ENCODE measurements at places on chromosomes 12 and 14. TPM values are rescaled to one million over a fixed set of nuclear protein-coding genes. Genes with fewer than 3 reads are reported as not detected.

The OAS1 gene
- 138 TPM for total RNA-seq

The TGFB3 gene
- 3.3 TPM for total RNA-seq

The KCNMB4 gene
- 1.4 TPM for total RNA-seq

The CELA1 gene
- total RNA-seq: not detected

The KCNC2 gene
- not detected for total RNA-seq

The ARHGEF25 gene
- total RNA-seq: 1.4 TPM

The GLT1D1 gene
- not detected for total RNA-seq

The IAPP gene
- total RNA-seq: not detected

The AMN gene
- total RNA-seq: 2.9 TPM

The POTEM gene
- total RNA-seq: not detected

The BATF gene
- 31.3 TPM for total RNA-seq

The KRT71 gene
- total RNA-seq: not detected

The MIP gene
- total RNA-seq: not detected

The GPRC5D gene
- not detected for total RNA-seq

The SLC7A8 gene
- total RNA-seq: 3.1 TPM

The ARMH4 gene
- not detected for total RNA-seq

The LRRK2 gene
- 0.40 TPM for total RNA-seq

The SAMD15 gene
- total RNA-seq: not detected

The KRT6C gene
- not detected for total RNA-seq

The SOAT2 gene
- 10.4 TPM for total RNA-seq

The ZBTB25 gene
- total RNA-seq: 51.2 TPM

The ATL1 gene
- 1.5 TPM for total RNA-seq

The TC2N gene
- 163 TPM for total RNA-seq

The PXMP2 gene
- 26.6 TPM for total RNA-seq

The TDRD9 gene
- total RNA-seq: 0.33 TPM

The ADAM21 gene
- not detected for total RNA-seq

The MYF5 gene
- total RNA-seq: not detected

The ALDH1L2 gene
- 1.2 TPM for total RNA-seq

The HOXC9 gene
- total RNA-seq: not detected

The ALX1 gene
- total RNA-seq: not detected

The HOXC12 gene
- total RNA-seq: not detected

The YARS2 gene
- total RNA-seq: 15.9 TPM

The SLC25A47 gene
- not detected for total RNA-seq

The UNG gene
- total RNA-seq: 54.7 TPM

The PCNX4 gene
- 34.4 TPM for total RNA-seq

The KLRC1 gene
- 7.8 TPM for total RNA-seq

The MANSC4 gene
- not detected for total RNA-seq

The NR2C1 gene
- 38.4 TPM for total RNA-seq

The KRT81 gene
- not detected for total RNA-seq

The RASSF9 gene
- total RNA-seq: not detected

The HOXC5 gene
- not detected for total RNA-seq

The GALNT16 gene
- not detected for total RNA-seq

The RAPGEF3 gene
- total RNA-seq: 0.94 TPM

The PTPN6 gene
- total RNA-seq: 349 TPM

The CLEC4D gene
- total RNA-seq: not detected

The VEZT gene
- 37.1 TPM for total RNA-seq

The SYCP3 gene
- 0.94 TPM for total RNA-seq

The IL26 gene
- total RNA-seq: not detected

The KRT72 gene
- 0.67 TPM for total RNA-seq

The NPFF gene
- not detected for total RNA-seq

The MYH6 gene
- total RNA-seq: not detected

The TOMM20L gene
- not detected for total RNA-seq

The LRIG3 gene
- total RNA-seq: not detected

The POC1B gene
- 48.0 TPM for total RNA-seq

The TULP3 gene
- total RNA-seq: 8.1 TPM

The FBXW8 gene
- total RNA-seq: 14.1 TPM

The CTSG gene
- total RNA-seq: not detected

The SPIC gene
- not detected for total RNA-seq

The CD63 gene
- total RNA-seq: 165 TPM

The RHOJ gene
- not detected for total RNA-seq

Data from activated naive CD8-positive, alpha-beta T cell treated with anti-CD3 and anti-CD28 coated beads, Interleukin-2, amount 10 ng/mL, durations not matched to agents 7 days and 5 days (primary cell).